ENCODE measurements at places on chromosomes 1 and 21.

DNA sequence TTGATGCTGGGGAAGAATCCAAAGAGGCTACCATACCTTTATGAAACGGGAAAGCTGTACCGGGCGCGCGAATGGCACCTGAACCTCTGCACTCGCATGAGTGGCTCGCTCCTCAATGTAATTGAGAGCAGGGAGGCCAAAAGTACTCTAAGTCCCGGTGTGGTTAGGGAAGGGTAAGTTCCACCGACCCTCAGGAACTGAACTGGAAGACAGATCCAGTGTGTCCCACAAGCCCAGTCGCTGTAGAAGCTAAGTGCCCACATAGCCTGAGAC, 1.0 kb downstream of the GATAD2B start:
- DNase-seq = no peak

DNA sequence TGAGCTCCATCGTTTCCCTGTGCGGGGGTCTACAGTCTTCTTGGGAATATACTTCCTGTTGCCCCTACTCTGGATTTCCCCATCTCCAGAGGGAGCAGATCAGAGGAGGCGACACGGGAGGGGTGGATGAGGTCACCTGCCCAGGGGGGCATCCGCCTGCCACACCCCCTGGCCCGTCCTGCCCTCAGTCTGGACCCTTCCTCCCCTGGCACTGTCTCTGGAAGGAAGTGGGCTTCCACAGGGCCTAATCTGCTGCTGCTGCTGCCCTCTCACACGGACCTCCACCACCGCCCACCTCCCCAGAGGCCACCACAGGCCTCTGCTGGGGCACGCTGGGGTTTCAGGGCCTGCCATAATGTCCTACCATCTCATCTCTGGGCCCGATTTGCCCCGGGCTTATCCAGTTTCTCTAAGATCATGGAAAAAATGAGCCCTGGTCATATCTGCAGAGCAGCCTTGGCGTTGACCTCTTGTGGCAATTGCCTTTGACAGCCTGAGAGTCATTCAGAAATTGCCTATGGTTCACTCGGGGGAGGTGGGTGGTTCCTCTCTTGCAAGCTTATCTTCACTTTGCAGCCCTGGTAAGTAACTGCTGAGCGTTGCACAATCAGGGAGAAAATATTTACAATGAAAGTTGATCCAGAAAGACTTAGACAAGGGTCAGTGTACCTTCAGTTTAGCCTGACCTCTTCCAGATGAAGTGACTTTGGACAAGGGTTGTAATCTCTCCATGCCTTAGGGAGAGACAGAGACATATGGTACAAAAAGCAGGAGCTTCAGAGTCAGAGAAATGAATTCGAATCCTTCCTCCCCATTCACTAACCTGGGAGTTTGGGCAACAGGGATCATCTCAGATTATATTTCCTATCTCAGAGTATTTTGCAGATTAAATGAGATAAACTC, 252.4 kb downstream of the TOMM20 start:
- no peak for DNase-seq

DNA sequence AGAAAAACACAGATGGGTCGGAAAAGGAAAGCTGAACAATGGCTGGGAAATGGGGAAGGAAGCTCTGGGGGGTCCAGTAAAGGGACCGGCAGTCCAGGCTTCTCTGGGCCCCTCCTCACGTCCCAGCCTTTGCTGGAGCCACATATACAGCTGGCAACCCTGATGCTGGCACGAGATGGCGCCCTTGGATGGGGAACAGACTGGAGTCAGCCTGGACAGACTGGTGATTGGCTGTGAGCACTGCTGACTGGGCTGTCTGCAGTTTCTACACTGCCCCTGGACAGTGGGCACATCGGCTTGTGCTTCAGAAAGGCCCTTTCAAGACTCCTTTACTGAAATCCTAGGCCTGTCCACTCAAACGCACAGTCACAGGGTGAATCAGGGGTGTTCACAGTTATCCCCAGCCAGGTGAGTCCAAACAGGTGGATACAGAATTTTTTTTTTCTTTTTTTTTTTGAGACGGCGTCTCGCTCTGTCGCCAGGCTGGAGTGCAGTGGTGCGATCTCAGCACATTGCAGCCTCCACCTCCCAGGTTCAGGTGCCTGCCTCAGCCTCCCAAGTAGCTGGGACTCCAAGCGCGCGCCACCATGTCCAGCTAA, 31.1 kb upstream of the ZBTB40 start:
- DNase-seq = peak; percentile 49

DNA sequence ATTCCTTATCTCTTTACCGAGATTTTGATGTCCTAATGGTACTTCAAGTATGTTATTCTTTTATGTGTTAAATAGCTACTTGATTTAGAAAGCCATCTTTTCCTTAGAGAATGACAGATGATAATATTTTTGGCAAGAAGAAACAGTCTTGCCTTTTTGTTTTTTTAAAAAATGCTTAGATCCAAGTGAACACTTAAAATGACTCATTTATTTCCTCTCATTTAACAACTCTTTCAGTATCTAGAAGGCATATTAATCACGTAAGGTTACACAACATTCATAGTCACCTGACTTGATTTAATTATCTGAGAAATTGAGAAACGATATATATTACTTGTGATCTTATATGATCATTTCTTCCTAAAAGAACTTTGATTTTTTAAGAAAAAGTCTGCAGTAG, 52.4 kb downstream of the SUCO start:
- DNase-seq = no peak

- no peak for DNase-seq
Measured at GRCh38 chr1:63836830-63837229, 63.0 kb downstream of the ROR1 start.

DNA sequence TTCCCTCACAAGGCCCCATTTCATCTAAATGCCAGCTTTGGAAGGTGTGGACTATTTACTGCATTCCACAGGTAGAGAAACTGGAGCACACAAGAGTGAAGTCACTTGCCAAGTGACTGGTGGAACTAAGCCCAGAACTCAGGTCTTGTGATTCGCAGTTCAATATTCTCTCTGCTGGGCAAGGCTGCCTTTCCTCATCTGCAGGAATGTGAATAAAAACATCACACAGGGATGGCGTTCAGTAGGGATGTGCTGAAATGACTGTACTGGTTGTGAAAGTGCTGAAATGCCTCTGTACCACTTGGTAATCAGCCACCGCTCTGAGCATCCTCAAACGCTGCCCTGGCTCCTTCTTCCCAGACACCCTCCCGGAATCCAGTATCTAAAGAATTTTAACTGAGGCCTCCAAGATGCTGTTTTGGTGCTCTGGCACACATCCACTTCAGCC, 145.6 kb downstream of the HIVEP3 start:
- DNase-seq = no peak

DNA sequence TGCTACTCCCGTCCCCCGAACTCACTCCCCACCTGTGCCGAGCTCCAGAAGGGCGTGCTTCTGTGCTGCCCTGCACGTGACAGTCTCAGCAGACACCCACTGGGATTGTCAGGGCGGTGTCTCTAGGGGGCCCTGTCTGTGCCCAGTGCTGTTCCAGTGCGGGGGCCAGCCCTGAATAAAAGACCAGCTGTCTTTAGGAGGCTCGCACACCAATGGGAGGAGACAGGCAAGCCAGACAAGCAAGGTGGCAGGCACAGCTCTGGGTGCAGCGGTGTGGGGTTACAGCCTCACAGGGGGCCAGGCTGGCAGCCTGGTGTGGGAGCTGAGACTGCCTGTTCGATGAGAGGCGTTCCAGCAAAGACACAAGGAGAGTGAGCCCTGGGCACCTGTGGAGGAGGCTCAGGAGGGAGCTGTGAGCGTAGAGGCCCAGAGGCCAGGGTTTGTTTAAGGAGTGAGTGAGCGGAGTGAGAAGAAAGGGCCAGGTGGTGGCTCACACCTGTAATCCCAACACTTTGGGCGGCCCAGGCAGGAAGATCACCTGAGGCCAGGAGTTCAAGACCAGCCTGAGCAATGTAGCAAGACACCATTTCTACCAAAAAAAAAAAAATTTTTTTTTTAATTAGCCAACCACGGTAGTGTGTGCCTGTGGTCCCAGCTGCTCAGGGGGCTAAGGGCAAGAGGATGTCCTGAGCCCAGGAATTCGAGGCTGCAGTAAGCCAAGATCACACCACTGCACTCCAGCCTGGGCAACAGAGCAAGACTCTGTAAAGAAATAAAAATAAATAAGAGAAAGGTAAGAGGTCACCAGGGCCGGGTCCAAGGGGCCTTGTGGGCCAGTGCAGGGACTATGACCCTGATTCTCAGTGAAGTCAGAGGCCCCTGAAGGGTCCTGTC, 48.2 kb upstream of the ARHGEF16 start:
- no peak for DNase-seq

DNA sequence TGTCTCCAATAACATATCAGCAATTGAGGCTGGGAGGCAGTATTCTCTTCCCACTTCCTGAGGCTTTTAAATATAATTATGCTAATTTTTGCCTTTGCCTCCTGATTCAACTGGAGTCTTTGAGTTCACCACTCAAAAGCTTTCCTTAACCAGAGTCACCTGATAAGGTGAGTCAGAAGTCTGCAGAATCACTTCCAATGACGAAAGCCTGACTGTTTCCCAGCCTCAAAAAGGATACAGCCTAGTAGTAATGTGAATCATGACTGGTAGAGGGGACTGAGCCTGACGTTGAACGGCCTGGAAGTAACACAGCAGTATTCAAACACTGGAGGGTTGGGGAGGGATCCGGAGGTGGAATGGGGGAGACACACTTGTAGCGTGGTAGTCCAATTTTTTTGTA, 10.4 kb upstream of the MRPL9 start:
- DNase-seq = no peak

- DNase-seq = no peak
Measured at GRCh38 chr21:40208948-40209345, 341.7 kb downstream of the PCP4 start.

DNA sequence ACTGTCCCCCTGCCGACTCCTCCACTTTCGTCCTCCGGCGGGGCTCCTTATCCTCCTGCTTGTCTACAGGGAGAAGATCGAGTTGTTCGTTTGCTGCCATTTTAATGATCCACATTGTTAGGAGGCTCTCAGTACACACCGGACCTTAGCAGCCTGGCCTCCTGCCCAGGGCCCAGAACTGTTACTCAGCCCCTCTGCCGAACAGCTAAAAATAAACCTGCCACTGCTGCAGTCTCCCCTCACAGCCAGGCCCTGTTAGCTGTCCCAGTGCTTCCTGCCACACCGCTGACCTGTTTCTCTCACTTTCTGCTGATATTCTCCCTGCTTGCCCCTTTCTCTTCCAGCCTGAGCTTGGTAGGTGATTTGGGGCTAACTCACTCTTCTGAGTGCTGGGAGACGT, 8.3 kb downstream of the MAPKAPK2 start:
- DNase-seq = no peak

DNA sequence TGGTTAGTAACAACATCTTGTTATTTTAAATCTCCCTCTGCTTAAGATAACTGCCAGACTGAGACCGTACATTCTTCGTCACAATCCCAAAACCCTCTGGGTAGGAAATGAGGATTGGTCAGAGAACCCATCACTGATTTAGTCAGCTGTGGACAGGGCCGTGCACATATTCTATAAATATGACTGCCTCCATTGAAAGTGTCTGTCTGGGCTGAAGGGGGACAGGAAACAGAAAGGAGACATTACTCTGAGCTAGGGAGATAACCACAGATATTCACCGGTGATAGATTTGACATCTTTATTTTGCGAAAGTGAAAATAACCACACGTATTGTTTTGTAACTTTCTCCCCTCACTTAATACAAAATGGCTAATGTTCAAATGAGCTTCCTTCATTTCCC, 36.9 kb upstream of the ST6GALNAC5 start:
- DNase-seq = no peak

GRCh38 chr1:23978805-23979204, 1.3 kb downstream of the SRSF10 start:
- DNase-seq = no peak

GRCh38 chr1:109979489-109980091, 5.0 kb upstream of the AHCYL1 start:
- no peak for DNase-seq

DNA sequence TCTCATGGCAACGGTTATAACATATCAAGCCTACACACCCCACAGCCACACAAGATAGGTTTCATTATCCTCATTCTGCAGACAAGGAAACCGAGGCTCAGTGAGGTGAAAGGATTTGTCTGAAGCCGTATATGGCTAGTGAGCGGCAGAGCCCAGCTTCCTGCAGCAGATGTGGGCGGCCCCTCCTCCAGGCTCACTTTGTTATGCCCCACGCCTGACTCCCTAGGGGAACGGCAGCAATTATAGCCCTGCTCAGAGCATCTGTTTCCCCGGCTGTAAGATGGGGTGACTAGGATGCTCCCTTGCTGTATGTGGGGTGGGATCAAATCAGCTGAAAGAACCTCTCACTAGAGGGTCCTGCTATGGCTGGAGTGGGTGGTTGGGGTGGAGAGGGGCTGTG, 22.1 kb downstream of the GRHL3 start:
- DNase-seq = no peak

GRCh38 chr1:204756811-204757210, 71.3 kb upstream of the LRRN2 start:
- no peak for DNase-seq

DNA sequence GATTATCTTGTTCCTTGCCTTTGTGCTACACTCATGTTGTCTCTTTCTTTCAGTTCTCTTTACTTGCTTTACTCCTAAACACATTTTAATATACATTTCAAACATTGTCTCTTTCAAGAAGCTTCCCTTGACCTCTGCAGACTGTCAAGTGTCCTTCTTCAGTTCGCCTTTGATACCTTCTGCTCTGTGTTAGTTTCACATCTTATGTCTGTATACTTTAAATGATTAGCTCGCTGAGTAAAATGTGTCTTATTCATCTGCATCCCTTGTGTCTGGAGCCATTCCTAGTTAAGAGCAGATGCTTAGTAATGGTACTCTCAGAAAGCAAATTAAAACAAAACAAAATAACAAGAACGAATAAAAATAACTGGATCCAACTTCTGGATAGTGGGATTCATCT, 303.3 kb downstream of the S1PR1 start:
- DNase-seq = no peak

DNA sequence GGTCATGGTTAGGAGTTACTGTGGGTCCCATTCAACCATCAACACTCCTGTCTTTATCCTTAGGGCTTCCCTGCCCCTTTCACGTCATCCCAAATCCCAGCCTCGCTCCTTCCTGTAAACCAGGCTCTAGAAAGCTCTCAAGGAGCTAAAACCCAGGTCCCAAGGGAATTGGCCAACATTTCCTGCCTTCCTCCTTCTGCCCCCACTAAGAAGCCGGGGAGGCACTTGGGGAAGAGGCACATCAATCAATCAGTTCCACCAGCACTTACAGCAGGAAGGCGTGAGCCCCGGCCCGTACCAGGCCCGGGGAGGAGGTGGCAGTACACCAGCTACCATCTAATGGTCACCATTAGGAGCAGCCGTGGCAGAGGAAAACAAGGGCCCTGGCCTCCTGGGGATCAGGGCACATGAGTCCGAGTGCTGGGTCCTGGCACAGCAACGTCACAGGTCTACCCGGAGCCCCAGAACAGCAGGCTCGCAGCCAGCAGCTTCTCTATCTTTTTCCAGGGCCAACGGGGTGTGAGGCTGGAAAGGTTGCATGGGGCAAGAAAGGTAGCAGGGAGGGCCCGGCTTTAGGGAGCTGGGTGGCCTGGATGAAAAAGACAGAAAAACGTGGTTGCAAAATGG, 108.6 kb downstream of the CASZ1 start:
- no peak for DNase-seq

GRCh38 chr1:66242646-66243547, 291.1 kb upstream of the SGIP1 start:
- peak; percentile 62 for DNase-seq

- peak; percentile 90 for DNase-seq
Measured at GRCh38 chr1:64917328-64917861, 49.0 kb downstream of the JAK1 start.

- DNase-seq = no peak
Measured at GRCh38 chr1:187568067-187568466, 739.3 kb downstream of the PLA2G4A start.
